Hypothalamus (tissue), 51 donors: ENCODE measurements at places on chromosomes 12 and 14.

GRCh38 chr12:102417055-102417454 is 63.3 kb downstream of the IGF1 start:
- DNase-seq = no peak

DNA sequence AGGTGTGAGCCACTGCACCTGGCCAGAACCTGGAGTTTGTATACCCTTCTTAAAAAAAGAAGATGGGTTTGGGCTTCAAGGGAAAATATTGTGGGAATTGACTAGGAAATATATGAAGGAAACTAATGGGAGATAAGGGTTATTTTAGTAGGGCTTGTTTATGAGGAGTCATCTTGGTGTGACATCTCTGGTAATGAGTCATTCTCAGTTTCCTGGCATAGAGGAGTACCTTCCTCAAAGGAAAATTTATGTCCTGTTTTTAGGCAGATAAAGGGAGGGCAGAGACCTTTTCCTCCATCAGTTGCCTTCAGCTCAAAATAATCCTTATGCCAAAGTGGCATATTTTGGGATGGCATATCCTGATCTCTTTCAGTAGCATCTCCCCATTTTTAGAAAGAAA is 30.6 kb upstream of the NFKBIA start:
- no peak for DNase-seq

DNA sequence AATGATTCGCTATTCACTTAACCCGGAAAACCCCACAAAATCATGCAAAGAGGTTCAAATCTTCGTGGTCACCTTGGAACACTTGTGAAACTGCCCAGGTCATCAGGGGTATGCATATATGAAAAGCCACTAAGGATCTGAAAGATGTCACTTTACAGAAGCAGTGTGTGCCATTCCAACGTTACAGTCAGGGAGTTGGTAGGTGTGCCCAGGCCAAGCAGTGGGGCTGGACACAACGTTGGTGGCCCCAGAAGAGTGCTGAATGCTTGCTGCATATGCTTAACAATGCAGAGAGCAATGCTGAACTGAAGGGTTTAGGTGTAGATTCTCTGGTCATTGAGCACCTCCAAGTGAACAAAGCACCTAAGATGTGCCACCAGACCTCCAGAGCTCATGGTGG is 51.1 kb upstream of the EIF5 start:
- DNase-seq = no peak

DNA sequence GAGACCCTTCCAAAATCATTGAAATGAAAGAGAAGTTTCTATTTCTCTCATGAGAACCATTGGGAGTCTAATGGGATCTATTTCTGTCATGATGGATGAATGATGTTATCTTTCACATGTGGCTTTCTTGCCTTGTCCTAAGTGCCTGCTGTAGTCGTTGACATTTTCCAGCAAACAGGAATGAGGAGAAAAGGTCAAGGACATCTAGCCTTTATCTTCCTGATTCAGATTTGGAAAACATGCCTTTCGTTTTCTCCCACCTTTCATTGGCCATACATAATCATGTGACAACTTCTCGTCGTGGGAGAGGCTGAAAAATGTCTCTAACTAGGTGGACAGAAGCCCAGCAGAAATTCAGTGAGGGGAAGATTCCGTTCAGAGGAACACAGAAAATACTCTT is 94.5 kb downstream of the PCNX1 start:
- DNase-seq = no peak

DNA sequence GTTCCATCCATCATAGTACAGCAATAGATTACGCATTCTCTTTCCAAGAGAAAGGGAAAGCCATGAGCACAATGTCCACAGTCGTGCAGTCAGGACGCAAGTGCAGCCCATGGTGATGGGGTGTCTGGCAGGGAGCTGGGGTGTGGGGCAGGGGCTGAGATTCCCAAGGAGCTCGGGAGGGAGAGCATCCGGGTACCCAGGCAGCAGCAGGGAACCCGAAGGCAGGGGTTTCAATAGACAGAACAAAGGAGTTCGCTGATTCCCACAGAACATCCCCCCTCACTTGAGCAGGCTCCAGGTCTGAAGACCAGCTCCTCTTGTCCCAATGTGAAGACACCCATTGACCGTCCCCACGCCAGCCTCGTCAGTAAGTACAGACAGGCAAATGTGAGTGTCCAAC is 13.5 kb downstream of the ANHX start:
- no peak for DNase-seq

- no peak for DNase-seq
These were observed 29.9 kb downstream of the G2E3 start for GRCh38 chr14:30588873-30589272.

DNA sequence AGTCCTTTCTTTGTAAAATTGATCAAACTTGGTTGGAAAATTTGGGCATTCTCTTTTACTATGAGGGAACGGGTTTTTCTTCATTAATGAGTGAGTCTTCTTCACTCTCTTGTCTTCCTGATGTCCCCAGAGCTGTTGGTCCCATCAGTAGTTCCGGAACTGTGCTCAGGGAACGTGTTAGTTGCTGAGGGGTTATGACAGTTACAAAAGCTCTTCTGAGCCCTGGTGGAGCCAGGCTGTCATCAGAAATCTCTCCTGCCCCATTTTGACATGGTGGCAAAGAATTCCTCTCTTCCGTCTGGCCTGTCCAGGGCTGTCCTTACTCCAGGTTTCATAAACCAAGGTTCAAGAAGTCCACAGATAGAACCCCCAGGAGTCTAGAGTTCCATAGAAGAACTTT is 208.5 kb downstream of the SLC41A2 start:
- DNase-seq = no peak

- DNase-seq = no peak
These were observed 123.3 kb upstream of the MED13L start for GRCh38 chr12:116400636-116401372.
